ENCODE measurements at places on chromosomes 3 and 15.

DNA sequence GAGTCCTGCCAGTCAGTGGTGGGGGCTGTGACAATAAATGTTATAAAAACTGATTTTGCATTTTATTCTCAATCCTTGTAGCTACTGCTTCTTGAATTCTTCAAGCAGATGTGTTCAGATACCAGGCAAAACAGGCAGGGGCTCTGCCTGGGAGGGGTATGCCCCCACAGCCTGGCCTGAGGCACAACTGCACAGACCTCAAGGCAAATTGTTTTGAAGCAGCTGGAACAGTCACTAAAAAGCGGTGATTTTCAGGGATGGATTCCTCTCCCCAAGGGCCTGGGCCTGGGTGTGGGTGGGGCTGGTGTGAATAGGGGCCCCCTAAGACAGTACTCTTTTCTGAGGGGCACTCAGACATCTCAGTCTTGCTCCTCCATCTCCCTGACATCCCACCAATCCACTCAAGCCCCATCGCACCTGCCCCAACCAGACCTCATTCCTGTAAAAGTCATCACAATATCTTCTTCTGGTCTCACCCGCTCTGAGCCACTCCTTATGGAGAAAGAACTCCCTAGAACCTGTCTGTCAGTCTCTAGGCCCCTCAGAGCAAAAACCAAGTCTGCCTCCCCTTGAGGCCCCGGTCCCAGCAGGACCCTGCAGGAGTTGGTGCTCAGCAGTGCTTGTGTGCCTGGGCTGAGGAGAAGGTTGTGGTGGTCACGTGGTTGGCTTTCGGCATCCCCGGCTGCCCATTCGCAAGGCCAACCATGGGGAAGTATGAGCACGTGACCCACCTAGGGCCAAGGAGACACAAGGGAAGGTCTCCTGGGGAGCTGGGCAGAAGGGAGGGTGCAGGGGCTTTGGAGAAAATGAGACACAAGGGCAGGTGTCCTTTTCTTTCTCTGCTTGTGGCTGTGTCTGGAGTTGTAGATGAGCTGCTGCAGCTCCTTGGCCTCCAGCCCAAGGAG is 2.9 kb upstream of the PSTPIP1 start:
- DNase-seq, result no peak

GRCh38 chr3:126367316-126367805 is 10.2 kb upstream of the KLF15 start:
- no peak for DNase-seq

DNA sequence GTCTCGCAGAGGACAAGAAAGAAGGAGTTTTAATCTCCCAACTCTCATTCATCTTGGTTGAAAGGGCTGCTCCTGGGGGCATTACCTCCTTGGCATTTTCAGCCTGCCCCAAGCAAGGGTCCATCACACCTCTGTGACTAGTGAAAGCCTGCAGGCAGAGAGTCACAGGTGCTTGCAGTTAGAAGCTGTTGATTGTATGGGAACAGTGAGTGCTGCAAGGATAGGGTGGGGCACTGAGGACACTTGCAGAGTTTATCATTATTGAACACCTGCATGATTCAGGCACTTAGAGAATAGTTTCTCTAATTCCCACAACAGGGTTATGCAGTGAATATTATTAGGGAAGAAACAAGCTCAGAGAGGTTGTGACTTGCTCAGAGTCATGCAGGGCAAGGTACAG is 41.7 kb upstream of the IGF2BP2 start:
- DNase-seq, result no peak

- DNase-seq, result no peak
Measured at GRCh38 chr3:99344216-99344615, 294.2 kb upstream of the COL8A1 start.

- no peak for DNase-seq
Measured at GRCh38 chr3:133058243-133058642, 20.1 kb downstream of the TMEM108 start.

GRCh38 chr15:32870240-32871033 is 152.6 kb downstream of the GREM1 start:
- DNase-seq, result peak; percentile 97

DNA sequence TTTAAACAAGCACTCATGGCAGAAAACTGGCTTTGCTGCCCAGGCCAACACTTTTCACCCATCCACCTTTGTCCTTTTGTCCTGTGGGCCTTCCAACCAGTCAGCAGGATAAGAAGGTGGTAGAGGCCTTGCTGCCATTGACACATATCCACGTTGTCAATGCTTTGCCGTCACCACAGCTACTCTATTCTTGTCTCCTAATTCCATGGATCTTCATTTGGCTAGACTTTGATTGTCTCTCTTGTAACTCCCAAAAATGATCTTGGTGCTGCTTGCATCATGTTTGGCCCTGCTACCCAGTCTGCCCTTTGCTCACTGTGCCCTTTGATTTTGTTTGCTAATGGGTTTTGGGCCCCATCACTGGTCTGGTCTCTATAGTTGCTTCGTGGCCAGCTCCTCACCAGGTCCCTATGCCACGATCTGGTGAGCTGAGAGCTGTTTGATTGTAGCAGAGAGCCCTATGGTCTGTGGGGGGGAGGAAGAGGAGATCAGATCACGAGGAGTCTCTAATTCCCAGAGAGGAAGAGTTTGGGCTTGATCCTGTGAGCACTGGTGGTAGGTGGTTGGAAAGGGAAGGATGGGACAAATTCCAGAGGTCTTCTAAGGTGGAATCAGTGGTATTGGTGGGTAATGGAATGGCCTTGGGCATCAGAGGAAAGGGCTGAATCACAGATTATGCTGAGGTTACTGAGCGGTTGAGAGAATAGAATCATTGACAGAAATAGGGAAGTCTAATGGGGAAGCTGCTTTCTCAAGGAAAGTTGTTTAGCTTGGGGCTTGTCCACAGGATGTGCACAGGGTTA is 40.3 kb downstream of the ABHD2 start:
- no peak for DNase-seq

DNA sequence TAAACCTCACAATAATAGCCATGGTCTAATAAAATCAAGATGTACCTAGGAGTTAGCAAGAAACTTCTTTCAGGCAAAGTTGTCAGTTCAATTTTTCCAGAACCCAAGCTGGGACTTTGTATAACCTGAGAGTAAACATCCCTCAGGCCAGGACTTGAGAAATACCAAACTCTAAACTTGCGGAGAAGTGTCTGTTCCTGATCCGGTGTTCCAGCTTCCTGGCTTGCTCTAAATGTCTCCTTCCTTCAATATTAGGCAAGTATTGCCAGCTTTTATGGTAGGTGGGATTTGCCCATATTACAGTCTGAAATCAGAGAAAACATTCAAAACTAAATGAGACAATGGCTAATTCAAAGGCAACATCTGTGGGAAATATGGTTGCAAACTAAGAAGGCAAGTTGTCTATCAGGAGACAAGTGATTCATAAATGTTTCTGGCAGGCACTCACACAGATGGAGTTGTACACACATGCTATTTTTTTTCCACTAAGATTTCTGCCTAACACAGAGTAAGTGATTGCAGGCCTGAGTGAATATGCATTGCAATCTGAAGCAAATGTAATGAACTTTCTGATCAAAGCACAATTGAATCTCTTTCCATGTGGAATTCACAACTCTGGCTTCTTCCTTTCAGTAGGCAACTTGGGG is 88.3 kb upstream of the COL8A1 start:
- DNase-seq, result no peak

DNA sequence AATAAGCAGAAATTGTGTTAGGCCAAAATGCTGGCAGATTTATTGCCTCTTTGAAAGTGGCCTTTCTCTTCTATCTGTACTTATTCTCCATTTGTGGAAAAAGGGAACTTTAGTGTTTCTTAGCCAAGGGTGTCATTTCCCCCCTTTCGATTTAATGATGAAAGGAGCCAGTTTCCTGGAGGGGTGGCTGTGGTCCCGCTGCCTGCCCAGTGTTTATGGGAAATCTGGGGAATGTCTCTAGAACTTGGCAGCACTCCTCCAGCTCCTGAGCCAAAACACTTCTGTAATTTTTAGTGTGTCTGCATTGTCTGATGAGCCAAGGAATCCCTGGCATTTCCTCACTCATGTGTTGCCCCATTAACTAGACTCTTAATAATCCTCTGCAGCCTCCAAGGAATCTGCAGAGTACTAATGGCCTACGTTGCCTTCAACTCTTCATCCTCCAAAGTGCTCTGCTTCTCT is 448.8 kb downstream of the GRM7 start:
- no peak for DNase-seq

DNA sequence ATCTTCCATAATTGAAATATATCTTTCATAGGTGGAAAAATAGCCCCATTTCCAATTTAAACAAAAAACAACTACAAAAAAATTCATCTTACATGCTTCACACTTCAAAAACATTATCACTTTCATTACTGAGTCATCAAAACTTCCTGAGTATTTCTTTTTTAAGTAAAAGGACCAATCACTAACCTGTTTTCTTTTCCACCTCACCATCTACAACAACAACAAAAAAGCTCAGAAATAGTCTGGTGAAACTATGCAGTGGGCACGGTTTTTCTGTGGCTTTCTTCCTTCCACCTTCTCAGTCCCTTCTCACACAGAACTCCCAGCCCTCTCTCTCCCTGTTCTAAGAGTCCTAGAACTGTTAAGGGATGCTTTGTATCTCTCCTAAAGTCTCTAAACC is 20.3 kb upstream of the TNIK start:
- DNase-seq, result no peak

- no peak for DNase-seq
Measured at GRCh38 chr3:134361162-134361835, 12.9 kb downstream of the AMOTL2 start.

DNA sequence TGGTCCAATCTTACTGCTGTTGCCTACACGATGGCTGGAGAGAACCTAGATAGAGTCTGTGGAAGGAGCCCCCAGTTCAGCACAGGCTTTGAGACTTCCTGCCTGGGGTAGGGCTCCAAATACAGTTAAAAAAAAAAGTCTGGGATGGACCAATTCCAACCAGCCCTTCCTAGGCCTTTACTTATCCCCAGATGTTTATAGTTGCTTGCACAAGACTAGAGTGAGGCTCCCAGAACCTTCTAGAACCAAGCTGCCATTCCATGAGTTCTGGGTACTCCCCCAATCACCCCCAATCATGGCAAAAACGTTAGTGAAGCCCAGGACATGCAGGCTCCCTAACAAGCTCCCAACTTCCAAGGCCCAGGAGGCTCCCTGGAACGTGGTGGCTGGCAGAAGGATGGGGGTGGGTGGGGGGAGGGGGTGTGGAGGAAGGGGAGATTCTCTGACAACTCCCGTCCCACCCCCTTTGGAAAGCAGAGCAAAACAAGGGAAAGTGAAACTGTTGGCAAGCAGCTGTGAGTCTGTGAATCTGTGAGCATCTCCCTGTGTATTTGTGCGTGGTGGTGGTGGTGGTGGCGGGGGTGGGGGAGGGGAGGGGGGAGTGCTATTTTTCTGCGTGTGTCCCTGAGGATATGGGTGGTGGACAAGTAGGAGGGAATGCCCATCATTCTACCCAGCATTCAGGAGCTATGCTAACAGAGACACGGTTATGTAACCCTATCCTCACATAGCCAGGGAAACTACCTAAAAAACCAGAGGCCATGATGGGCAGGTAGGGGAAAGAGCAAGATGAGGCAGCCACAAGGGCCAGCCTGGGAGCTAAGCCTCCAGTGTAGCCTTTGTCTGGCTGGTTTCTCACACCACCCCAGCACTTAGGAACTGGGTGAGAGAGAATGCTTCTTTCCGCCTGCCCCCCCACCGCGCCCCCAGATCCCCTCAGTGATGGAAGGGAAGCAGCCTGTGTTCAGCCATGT is 2.0 kb downstream of the MST1R start:
- no peak for DNase-seq

DNA sequence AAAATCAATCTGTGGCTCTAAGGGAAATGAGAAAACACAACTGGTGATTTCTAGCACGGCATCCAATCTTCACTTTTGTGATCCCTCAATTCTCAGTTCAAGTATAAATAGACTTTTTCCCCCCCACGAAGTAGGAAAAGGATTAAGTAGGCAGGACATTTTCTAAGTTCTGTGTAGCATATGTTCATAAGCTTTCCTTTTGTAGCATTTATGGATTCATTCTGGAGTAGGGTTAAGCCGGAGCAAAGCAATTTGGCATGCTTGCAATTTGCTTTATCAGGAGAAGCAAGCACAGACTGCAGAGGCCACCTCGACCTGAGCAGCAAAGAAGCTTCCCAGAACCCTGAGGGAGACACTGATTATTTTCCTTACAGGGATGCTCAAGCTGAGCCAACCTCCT is 66.3 kb downstream of the FHIT start:
- DNase-seq, result no peak
